ENCODE measurements at places on chromosomes 5 and 9.

GRCh38 chr5:172770374-172770674, 671 bp downstream of the DUSP1 start:
- no peak for DNase-seq

DNA sequence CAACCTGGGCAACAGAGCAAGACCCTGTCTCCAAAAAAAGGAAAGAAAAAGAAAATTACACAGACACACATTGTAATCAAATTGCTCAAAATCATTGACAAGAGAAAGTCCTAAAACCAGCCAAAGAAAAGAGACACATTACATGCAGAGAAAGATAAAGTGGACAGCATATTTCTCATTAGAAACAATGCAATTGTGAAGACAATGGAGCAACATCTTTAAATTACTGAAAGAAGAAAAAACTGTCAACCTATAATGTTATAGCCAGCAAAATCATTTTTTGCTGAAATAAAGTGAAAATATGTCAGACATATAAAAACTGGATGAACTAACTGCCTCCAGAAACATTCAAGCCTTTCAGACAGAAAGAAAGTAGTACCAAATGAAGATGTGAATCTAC, 120.6 kb downstream of the TMEM167A start:
- DNase-seq = no peak

- peak; percentile 49 for DNase-seq
Measured at GRCh38 chr5:142017832-142018427, 5.1 kb upstream of the GNPDA1 start.

- DNase-seq = peak; percentile 15
Measured at GRCh38 chr9:131203431-131204218, 72.7 kb downstream of the FAM78A start.

DNA sequence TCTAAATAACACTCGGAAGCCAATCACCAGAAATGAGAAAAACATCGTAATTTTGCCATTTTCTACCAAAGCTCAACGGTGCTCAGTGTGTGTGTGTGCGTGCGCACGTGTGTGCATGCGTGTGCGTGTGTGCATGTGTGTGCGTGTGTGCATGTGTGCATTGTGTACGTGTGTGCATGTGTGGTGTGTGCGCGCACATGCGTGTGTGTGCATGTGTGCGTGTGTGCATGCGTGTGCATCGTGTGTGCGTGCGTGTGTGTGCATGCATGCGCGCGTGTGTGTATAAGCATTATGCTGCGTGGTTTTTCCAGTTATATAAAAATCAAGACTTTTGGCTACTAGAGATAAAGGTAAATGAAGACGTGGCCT, 165.0 kb downstream of the DAB2IP start:
- DNase-seq = no peak

- DNase-seq = no peak
Measured at GRCh38 chr5:150057996-150058395, 28.4 kb downstream of the CSF1R start.

- no peak for DNase-seq
Measured at GRCh38 chr9:105062222-105062855, 134.4 kb upstream of the ABCA1 start.

GRCh38 chr5:31867219-31867618, 228.3 kb downstream of the PDZD2 start:
- no peak for DNase-seq

DNA sequence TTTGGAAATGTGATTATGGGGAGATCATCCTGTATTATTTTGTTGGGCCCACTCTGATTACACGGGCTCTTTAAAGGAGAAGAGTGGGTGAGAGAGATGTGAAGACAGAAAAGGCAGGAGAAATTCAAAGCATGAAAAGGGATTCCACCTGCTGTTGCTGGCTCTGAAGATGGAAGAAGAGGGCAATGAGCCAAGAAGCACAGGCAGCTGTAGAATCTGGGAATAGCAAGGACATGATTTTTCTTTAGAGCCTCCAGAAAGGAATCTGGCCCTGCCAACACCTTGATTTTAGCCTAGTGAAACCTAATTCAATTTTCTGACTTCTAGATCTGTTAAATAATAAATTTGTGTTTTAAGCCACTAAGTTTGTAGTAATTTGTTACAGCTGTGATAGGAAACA, 11.3 kb downstream of the C9 start:
- DNase-seq = no peak
